ENCODE measurements at places on chromosomes 6 and 20.

DNA sequence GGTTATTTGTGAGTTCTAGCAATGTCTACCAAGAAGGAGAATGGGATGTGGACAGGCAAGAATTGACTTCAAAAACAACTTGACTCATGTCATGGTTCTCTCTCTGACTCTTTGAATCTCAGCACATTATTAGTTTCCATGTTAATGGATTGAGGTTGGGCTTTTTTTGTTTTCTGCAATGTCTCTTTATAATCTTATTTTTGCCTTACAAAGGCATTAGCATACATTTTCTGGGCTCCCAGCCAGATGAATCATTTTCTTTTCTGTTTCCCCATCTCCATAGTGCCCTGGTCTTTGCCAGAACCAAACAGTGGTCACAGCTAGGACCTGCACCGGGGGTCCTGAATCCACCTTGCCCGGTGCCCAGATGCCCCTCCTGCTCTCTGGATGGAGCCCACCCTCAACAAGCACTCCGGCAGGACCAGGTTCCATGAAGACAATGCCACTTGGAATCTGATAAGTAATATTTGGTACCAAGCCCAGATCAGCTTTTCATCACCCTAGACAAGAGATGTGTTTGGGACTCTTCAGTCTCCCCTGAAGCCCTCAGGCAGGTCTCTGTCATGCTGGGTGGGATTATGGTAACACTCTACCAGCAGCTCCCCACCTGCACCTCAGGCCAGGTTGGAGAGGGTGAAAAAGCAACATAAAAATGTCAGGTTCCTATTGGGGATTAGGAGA, 266.7 kb upstream of the SULF2 start:
- no peak for DNase-seq

DNA sequence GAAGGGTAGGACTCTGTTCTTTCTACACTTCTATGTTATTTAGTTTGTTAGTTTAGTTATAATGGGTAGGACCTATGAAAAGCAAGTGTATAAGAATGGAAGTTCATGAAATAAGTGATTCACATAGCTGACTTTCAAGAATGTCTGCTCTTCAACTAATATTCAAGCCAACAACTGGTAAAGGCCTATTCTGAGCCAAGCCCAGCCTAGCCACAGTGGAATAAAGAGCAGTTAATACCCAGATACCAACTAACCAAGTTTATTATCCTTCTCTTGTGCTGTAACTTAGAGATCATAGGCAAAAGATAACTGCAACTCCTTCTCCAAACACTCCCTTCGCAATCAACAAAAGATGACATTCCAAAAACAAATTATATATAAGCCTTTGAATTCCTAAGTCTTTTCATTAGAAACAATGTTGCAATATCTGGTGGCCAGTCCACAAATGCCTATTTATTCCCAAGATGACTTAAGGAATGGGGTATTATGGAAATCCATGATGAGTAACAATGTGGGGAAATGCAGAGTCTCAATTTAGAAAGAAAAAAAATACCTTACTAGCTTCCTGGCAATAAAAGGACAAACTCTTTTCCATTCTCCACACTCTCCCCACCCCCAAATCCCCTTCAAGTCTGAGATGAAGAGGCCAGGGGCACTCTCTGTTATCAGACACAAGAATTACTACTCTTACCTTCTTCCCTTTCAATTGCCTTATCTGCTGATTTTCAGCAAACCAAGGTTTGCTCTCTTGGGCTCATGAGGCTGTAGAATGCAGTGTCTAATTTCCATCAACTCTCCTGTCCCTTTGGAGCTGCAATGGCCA, 27.4 kb downstream of the BTBD9 start:
- no peak for DNase-seq

- no peak for DNase-seq
Measured at GRCh38 chr6:11329726-11330412, 97.4 kb upstream of the NEDD9 start.

DNA sequence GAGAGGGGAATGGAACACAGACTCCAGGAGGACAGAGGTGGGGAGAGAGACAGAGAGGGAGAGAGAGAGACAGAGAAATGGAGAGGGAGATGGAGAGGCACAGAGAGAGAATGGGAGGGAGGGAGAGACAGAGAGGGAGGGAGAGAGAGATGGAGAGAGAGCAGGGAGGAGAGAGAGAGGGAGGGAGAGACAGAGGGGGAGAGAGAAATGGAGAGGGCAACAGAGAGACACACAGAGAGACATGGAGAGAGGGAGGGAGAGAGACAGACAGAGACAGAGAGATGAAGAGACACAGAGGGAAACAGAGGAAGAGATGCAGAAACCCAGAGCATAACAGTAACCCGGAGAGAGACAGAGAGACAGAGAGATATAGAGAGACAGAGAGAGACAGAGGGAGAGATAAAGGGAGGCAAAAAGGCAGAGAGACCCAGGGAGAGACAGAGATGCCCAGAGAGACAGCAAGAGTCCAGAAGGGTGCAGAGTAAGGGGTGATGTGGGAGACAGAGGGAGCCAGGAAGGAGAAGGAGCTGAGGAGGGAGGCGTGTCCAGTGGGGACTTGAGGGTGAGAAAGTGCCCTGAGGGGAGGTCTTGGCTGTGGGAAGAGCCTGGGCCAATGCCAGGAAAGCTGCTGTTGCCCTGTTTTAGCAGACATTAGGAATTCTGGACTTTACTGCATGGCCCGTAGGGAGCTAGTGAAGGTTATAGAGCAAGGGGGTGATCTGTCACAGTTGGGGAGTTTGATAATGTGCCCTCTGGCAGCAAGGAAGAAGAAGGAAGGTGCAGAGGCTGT, 78.3 kb downstream of the SRC start:
- DNase-seq: no peak

- DNase-seq: no peak
Measured at GRCh38 chr20:62470459-62470858, 5.3 kb downstream of the GATA5 start.

DNA sequence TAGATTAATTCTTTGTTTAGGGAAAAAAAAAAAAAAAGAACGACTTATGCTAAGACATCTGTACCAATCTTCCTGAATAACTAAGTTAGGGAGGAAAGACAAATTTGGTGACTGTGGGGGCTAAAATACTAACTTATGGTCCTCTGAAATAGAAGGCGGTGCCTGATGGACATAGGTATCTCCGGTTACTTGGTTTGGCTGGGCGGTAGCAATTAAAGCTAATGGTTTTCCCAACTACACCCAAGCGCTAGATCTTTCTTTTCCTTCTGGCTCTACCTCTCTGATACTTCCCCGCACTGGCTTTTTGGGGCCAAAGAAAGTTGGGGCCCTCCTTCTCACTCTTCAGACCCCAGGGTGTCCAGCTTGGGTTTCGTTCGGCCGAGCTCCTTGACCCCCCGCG, 1.0 kb upstream of the RBM24 start:
- no peak for DNase-seq

Data from esophagus squamous epithelium (tissue), 5 donors.